ENCODE measurements at places on chromosomes 7 and 10.

- no peak for DNase-seq
Observed at GRCh38 chr10:32961895-32962369, 3.9 kb upstream of the ITGB1 start.

DNA sequence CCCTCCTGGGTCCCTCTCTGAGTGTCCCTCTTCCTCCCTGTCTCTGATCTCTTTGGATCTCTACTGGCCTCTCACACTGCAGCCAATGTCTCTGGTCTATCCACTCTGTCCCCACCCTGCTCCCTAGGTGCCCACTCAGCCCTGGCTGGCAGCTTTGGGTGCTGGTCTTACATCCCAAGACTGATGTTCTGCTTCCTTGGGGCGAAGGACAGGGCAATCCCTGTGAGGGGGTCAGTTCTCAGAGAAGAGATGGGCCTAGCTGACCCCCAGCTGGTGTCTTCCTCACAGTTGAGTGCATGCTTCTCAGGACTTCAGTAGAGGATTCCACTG is 51.7 kb upstream of the CAMK2B start:
- DNase-seq = no peak

DNA sequence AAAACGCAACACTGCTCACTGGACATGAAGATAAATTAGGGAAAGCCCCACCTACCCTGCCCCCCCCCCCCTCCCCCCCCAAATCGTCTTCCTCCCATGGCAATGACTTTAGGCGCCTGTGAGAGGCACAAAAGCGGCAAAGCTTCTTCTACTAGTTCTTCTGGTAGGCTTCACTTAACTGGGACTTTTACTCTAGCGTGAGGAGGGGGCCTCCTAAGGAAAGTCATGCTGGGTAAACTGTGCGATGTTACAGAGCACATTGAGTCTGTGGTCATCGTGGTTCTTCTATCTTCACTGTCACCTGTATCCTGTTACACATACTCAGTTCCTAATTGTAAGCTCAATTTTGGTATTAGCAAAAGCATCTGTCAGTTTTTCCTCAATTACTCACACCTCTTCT is 25.1 kb downstream of the HSPB1 start:
- no peak for DNase-seq

- no peak for DNase-seq
Observed at GRCh38 chr7:24963218-24963617, 16.8 kb downstream of the OSBPL3 start.

DNA sequence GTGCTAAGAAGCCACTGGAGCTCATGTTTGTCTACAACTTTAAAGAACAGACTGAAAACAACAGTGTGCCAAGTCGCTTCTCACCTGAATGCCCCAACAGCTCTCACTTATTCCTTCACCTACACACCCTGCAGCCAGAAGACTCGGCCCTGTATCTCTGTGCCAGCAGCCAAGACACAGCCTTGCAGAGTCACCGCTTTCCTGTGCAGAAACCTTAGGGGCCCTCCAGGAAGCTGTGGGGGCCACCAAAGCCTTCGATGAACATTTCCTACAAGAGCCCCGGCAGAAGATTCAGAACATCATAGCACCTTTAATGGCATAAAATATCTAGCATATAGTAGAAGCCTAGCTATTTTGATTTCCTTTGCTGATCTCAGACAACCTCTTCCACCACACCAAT is 88.0 kb upstream of the PRSS58 start:
- no peak for DNase-seq

- no peak for DNase-seq
Observed at GRCh38 chr7:70341446-70341845, 743.2 kb downstream of the AUTS2 start.

DNA sequence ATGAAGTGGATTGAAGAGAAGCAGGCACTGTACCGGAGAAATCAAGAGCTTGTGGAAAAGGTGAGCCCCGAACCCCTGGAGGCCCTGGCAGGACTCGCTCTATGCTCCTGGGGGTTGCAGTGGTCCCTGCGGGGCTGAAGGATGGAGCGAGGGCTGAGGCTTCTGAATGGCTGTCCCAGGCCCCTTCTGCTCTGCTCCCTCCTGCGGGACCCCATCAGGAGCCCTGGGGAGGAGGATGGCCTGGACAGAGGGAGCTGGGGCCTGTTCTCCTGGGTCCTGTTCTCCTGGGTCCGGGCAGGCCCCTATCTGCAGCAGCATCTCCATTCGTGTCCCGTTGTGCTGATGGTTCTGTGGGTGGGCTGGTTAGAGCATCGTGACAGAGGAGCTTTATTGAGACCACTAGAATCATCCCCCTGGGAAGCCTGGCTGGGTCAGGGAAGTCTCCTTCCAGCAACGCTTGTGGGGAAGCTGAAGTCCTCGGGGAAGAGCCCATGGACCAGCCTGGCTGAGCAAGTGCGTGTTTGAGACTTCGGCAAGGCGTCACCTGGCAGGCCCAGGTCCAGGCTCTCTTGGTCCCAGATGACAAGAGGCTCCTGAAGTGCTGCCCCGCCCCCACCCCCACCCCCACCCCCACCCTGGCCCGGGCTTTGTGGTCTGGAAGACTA is 41.1 kb upstream of the DPYSL4 start:
- DNase-seq = no peak

DNA sequence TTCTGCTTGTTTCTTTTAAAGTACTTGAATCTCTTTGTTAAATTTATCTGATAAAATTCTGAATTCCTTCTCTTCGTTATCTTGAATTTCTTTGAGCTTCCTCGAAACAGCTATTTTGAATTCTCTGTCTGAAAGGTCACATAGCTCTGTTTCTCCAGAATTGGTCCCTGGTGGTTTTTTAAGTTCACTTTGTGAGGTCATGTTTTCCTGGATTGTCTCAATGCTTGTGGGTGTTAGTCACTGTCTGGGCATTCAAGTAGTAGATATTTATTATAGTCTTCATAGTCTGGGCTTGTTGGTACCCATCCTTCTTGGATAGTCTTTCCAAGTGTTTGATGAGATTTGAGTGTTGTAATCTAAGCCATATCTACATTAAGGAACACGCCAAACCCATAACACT is 1060.6 kb downstream of the LRMDA start:
- no peak for DNase-seq

GRCh38 chr7:2280424-2280823 is 33.8 kb downstream of the SNX8 start:
- no peak for DNase-seq

DNA sequence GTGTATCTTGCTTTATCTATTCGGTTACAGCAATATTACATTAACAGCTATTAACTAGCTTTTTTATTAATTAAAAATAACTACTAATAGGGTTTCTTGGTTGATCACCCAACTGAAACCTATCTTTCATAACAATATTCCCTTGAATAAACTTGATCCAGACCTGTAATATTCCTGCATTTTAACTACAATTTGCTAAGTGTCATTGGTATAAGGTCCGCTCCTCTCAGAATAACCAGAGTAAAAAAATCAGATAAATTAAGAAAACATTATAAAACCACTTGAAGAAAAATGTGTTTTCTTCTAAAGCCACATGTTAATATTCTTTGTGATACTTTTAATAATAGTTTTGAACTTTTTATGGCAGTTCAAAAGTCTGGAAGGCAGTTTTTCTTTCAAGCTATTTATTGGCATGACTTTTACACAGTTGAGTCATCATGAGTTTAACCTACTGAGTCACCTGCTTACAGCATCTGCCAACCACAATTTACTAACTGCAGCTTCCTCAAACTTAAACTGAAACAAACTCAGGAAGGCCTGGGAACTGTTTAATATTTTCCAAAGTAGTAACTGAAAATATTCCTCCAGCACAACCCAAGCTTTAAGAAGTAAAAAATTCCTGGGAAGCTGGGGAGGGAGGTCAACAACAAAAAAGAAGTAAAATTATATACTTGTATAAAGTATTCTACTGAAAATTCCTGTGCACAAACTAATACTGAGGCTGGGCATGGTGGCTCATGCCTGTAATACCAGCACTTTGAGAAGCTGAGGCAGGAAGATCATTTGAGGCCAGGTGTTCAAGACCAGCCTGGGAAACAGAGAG is 103.2 kb downstream of the NRBF2 start:
- DNase-seq = no peak

GRCh38 chr10:118457824-118458428 is 115.8 kb upstream of the FAM204A start:
- DNase-seq = no peak

DNA sequence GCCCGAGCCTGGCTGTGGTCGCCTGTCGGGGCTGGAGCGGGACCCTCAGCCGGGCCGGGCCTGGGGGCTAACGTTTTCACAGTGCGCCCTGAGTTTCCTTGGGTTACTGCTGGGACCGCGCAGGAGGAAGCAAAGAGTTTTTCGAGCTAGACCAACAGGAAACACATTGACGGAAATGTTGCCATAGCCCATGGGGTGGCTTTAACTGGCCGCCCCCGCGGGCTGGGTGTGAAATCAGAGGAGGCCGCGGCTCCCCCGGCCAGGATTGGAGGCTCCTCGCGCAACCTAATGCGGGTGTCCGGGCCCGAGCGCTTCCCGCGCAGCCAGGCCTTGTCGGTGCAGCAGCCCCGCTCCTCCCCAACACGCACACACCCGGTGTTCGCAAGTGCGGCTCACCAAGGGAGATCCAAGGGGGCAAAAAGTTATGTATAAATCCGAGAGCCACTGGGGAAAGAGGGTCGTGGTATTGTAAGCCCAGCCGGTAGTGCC is 1.9 kb downstream of the HHEX start:
- no peak for DNase-seq

DNA sequence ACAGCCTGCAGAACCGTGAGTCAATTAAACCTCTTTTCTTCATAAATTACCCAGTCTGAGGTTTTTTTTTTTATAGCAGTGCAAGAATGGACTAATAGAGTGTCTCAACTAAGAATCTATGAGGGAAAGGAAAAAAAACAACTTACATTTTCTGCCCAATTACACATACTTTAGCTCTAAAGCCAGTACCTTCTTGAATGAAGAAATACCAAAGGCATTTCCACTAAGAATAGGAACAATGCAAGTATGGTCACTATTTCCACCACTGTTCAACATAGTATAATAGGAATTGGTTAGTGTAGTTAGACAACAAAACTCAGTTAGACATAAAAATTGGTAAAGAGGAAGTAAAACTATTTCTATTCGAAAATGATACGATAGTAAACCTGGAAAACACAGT is 37.6 kb downstream of the MICU1 start:
- no peak for DNase-seq

DNA sequence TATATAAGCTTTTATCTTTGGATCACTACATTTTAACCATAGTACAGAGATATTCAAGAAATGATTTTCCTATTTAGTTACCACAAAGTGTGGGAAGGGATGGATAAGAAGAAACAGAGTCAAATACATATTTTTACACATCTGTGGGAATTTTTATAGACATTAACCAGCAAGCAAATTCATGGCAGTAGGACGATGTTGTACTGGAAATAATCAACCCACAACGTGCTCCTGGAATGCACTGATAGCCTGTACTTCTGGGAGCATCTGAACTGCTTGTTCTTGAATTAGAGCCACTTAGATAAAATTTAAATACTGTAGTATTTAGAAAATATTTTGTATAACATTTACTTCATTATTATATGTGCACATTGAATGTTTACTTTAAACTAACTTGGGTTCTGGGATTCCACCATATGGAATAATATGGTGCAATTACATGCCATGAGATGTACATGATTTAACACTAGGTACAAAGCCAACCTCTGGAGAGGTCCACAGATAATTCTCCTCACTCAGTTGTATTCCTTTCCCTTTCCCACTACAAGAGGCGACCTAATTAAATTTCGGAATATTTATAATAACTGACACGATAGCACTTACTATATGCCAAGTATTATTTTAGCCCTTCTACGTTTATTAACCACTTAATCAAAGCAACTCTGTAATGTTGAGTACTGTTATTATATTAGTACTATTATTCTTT is 164.9 kb upstream of the HGF start:
- no peak for DNase-seq

DNA sequence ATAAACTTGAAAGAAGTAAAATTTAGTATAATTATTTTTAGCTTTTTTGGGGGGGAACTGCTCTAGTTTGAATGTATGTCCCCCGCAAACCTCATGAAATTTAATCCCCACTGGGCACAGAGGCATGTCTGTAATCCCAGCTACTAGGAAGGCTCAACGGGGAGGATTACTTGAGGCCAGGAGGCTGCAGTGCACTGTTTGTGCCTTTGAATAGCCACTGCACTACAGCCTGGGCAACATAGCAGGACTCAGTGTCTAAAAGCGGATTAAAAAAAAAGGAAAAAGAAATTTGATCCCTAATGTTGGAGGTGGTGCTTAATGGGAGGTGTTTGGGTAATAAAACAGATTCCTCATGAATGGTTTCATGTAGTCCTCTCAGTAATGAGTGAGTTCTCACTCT is 43.1 kb upstream of the PHF14 start:
- DNase-seq = no peak

GRCh38 chr7:131159961-131160361 is 167.7 kb upstream of the MKLN1 start:
- no peak for DNase-seq

- DNase-seq = no peak
Observed at GRCh38 chr10:89263091-89263490, 11.5 kb upstream of the LIPA start.

DNA sequence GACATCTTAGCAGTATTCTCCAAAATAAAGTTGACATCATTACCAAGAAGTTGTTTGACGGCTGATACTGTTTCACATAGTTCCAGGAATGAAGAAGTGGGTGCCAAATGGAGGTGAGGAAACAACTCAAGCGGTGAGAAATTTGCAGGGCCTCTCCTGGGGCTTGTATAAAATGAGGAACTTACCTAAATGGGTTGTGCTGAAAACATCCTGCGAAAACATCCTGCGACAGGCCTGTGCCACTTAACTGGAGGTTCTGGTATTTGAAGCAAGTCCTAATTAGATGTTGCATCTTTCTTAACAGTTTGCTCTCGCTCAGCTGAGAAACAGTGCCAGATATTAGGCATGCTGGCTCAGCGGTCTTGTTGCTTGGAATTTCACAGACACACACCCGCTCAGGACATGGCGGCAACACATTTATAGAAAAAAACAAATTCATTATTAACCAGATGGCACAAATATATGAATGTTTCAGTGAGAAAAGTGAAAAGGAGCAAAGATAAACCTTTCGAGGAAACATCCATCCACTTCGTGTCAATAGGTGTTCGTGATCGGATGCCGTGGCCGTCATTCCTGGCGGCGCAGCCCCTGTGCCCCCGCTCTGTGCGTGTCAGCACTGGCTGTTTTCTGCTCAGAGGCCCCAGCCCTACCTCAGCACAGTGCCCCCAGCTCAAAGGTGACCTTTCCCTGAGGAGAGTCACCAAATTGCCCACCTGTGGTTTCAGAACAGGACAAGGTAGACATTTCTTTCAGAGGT is 48.1 kb downstream of the CDC123 start:
- DNase-seq = no peak

GRCh38 chr7:45148653-45148973 is 9.0 kb upstream of the RAMP3 start:
- DNase-seq = no peak

DNA sequence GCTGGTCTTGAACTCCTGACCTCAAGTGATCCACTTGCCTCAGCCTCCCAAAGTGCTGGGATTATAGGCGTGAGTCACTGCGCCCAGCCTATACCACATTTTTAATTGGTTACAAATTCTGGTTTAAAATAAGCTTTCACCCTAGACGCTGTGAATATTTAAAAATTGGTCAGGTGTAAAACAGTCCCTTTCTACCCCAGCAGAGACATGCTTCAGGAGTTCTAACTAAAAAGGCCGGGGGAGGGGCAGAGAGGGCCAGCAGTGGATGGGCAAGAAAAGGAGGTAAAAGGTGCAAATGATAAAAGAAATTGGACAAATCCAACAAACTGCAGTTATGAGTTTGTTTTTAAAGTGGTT is 70.0 kb downstream of the WAPL start:
- DNase-seq = no peak

Data from NCI-H524 (cell line).